ENCODE measurements at places on chromosomes 2 and 18.

- DNase-seq, result no peak
These were observed 323.5 kb upstream of the TANK start for GRCh38 chr2:160836755-160837154.

GRCh38 chr2:128237911-128238697 is 80.6 kb downstream of the HS6ST1 start:
- DNase-seq, result no peak

- no peak for DNase-seq
These were observed 6.7 kb downstream of the COA5 start for GRCh38 chr2:98601532-98602132.

GRCh38 chr2:19120941-19121750 is 237.3 kb downstream of the OSR1 start:
- no peak for DNase-seq

- no peak for DNase-seq
These were observed 107.8 kb upstream of the CNTNAP5 start for GRCh38 chr2:123917241-123917640.

DNA sequence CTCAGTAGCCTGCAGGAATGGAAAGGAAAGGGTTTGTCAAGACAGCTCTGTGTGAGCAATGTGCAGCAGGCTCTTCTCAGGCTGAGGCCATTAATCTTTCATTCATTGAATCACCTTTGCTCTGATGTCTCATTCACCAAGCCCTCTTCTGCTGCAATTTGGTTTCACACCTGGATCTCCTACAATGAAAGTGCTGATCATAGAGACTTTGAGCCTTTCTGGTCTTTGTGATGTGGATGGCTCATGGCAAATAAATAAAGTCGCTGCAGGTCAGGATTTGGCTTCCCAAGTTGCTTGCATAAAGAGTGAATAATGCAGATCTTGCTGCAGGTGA is 95.8 kb upstream of the SPRED2 start:
- no peak for DNase-seq

DNA sequence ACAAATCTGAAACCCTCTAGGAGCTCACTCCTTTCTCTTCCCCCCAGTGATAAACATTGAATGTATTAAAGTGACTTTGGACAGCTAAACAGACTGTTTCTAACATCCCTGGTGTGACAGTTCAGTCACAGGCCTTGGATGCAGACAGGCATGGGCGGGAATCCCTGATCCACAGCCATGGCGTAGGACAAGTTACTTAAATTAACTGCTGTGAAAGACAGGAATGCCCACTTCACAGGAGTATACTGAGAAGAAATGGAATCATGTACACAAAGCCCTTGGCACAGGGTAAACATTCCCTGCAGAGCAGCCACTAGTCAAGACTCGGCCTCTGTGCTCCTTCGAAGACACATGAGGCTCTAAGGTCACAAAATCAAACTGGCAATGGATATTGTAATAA is 34.0 kb downstream of the FARSB start:
- no peak for DNase-seq

GRCh38 chr2:240559286-240559685 is 871 bp upstream of the DUSP28 start:
- DNase-seq, result no peak

GRCh38 chr2:217152831-217153230 is 293.0 kb upstream of the TNP1 start:
- no peak for DNase-seq

GRCh38 chr2:152508446-152508845 is 173.5 kb downstream of the FMNL2 start:
- DNase-seq, result no peak

DNA sequence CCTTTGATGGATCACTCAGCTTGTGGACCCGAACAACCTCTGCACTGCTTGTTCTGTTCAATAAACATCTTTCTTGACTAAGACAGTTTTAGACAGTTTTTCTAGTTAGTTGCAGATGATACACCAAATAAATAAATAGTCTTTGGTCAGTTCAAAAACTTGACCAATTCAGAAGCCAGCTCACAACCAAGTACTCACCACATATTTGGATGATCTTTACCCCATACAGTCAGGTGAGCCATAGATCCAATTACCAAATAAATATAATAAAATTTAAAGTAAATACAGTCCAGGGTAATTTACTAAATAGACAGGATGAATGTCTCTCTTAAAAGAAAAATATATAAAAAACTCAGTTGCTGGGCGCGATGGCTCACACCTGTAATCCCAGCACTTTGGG is 18.2 kb downstream of the SCN3A start:
- no peak for DNase-seq

- DNase-seq, result no peak
These were observed 54.5 kb downstream of the MEMO1 start for GRCh38 chr2:31956312-31956711.

DNA sequence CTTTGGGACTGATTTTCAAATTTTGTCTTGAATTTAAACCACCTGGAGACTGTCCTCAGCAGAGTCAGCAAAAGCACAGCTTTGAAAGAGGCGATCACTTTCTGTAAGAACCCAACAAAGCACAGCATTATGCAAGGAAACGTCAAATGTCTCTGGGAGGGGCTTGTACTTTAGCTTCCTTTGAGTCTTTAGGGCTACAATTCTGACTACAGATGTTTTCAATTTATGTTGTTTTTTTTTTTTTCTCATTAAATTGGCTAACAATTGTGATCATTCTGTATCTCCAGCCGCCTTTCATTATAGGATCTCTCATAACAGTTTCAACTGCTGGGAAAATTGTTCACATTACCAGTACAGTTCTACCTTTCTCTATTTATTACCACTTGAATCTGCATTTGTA is 48.3 kb downstream of the COL3A1 start:
- no peak for DNase-seq

DNA sequence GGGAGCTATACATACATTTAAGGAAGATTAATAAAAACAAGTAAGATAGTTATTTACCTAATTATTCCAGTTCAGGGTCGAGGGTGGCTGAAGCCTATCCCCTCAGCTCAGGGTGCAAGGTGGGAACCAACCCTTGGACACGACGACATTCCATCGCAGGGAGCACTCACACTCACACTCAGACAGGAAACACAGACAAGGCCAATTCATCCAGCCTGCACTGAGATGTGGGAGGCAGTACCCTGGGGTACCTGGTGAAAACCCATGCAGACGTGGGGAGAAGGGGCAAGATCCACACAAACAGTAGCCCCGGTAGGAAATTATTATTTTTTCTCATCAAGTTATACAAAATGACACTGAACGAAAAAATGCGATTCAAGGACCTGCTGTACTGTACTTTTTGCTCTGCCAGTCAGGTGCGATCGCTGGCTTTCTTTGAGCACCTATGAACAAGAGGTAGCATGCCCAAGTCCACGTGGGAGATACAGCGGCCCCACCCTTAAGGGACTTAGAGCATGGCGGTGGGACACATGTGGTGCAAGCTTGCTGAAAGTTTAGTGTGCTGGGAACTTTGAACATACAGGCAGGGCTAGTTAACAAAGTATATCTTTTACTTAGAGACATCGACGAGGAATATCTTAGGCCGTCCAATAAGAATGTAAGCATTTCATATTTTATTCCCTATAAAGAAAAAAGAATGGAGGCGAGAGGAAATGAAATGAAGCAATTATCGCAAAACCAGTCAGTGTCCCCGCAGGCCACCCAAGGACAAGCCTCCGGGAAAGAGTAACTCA is 624 bp downstream of the METTL8 start:
- no peak for DNase-seq

- DNase-seq, result no peak
These were observed 37.0 kb downstream of the HAUS1 start for GRCh38 chr18:46141199-46141598.

All from amygdala (tissue), 56 donors.